NCI-H1105 (cell line): ENCODE measurements at places on chromosomes 5 and 9.

DNA sequence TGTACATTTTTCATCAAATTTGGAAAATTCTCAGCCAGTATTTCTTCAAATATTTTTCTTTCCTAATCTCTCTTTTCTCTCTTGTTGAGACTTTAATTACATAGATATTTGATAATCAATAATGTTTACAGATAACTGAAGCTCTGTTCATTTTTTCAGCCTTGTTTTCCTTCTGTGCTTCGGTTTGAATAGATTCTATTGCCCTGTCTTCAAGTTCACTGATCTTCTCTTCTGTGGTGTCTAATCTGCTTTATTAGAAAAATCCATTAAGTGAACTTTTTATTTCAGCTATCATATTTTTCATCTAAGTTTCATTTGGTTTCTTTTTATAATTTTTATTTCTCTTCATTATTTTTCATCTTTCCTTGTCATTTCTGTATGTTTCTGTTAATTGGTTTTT, 54.1 kb downstream of the AMBP start:
- no peak for DNase-seq

- DNase-seq: no peak
These were observed 30.0 kb downstream of the BTF3 start for GRCh38 chr5:73528248-73528647.

DNA sequence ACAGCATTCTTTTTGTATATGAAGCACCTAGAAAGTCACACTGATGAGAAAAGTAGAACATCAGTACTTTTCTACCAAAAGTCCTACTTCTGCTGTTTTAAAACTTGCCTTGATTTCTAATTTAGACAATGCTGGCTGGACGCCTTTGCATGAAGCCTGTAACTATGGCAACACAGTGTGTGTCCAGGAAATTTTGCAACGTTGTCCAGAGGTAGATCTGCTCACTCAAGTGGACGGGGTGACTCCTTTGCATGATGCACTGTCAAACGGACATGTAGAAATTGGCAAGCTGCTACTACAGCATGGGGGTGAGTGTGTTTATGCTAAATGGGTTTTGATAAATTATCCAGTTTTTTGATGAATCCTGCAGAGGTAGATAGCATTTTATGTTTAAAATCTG, 73.5 kb downstream of the SLF1 start:
- DNase-seq: no peak

- no peak for DNase-seq
These were observed 7.7 kb downstream of the AOPEP start for GRCh38 chr9:94734054-94734754.

- DNase-seq: no peak
These were observed 52.1 kb downstream of the IL31RA start for GRCh38 chr5:55903121-55903701.

DNA sequence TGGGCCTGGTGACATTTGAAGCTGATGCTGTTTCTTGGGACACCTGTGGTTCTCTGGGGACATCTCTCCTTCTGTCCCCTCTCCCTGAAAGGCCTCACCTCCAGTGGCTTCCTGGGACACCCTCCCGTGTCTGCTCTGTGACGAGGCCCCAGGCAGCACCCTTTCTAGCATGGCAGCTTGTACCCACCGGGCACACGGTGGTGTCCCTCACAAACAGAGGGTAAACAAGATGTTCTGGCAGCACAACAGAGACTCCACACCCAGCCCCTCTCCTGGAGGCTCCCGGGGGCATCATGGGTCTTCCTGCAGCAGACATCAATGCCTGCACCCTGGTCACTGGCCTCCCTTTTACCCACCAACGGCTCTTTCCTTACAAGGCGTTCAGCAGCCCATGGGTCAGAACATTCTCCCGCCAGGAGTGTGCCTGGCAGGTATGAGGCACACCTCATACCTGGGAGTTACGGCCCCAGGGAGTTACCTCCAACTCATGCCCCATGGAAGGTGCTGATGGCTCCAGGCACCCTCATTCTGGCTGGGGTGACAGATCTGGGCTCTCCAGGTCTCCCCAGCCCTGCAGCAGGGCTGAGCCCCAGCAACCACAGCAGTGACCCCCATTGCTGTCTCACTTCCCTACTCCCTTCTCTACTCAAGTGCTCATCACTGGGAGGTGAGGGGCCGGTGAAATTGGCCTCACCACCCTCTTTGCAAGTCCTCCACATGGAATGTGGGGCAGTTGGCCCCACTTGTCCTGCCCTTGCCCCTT, 51.1 kb downstream of the BARX1 start:
- no peak for DNase-seq

DNA sequence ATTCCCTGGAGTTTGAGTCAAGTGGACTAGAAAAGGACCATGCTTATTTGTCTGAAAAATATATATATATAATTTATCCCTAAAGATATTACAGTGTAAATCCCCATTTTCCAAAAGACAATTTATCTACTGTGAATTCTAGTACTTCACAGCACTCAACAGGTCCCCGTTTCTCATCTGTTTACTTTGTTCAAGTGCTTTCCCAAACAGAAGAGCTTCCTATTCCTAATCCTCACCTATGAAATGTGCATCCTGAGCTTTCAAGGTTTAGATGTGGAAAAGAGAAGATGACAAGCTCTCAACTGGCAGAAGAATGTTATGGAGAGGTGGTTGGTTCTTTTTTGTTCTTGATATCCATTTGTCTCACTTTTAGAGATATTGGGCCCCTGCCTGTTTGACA, 401.6 kb upstream of the ZNF608 start:
- no peak for DNase-seq

DNA sequence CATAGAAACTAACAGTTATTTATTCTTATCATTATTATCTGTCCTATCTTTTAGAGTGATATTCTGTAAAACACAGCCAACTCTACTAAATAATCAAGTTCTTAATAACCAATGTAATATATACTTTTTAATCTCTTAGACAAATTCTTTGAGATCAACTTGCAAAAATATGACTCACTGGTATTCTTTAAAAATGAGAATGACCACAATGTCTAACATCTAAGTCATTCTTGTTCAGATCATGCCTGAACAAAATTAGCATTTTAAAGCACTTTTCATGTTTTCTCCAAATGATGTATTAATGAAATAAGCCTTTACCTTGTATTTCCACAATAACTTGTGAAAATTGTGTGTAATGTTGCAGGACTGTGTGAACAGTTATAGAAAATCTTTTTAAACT, 356.9 kb upstream of the RGMB start:
- no peak for DNase-seq

DNA sequence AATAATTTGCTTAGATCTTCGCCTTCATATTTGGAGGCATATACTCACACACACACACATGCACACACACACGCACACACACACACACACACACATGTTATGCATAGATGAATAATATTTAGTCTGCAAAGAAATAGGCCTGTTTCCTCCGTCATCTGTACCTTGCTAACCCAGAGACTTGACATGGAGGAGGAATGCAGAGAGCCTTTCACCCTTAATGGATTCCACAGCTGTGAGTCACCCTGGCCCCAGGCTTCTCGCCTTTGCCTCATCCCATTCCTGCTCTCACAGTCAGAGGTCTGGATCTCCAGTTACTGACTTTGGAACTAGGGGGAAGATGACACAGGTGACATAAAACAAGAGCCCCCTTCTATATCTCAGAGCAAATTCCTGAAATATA, 29.7 kb downstream of the ZNF462 start:
- DNase-seq: no peak

- no peak for DNase-seq
These were observed 36.4 kb upstream of the CCDC152 start for GRCh38 chr5:42720251-42720650.

DNA sequence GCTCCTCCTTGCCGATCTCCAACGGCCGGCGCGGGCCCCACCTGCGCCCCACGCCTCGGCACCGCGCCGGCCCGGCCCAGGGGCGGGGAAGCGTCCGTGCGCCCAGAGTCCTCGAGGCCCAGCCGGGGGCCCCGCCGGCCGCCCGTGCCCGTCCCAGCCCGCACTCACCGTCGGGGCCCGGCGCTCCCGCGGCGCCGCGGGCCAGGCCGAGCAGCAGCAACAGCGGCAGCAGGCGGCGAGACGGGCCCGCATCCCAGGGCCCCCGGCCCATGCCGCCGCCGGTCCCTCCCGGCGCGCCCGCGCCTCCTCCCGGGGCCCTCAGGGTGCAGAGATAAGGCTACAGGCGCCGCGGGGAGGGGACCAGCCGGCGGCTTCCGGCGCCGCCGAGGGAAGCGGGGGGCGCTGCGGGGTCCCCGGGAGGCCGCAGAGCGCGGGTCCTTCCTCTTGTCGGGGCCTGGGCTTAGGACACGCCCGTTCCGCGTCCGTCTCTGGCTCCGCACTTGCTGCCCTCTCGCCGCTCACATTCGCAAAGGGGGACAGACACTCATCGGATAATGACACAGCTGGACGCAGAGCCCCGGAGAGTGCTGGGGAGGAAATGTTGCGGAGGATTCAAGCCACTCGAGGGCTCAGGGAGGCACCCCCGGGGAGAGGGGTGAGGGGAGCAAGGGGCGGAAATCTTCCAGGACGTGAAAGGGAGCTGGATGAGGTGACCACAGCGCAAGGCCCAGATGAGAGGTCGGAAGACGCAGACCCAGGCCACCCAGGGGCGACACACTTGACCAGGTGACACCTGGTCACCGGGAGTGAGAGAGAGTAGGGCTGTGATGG, at the start of gene SUSD1:
Gene SUSD1, minus strand, starts transcription at position 333 of the 831 bp plus-strand sequence. Its CDS starts 62 bp downstream, at position 271.
- DNase-seq: peak; percentile 36

DNA sequence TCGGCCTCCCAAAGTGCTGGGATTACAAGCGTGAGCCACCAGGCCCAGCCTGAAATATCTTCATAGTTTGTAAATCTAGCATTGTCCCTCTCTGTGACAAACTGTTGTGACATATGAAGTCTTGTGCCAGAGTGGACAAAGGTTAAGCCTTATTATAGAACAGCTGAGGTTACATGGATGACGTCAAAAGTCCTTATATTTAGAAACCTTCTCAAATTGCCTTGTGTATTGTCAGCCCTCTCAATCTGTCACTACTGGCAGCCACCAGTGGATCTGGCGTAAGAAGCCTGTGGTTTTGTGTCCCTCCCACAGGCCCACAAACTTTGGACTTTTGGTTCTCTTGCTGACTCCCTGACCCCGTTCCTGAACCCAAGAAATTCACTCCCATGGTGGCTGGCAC, 79.4 kb upstream of the CCDC112 start:
- no peak for DNase-seq

DNA sequence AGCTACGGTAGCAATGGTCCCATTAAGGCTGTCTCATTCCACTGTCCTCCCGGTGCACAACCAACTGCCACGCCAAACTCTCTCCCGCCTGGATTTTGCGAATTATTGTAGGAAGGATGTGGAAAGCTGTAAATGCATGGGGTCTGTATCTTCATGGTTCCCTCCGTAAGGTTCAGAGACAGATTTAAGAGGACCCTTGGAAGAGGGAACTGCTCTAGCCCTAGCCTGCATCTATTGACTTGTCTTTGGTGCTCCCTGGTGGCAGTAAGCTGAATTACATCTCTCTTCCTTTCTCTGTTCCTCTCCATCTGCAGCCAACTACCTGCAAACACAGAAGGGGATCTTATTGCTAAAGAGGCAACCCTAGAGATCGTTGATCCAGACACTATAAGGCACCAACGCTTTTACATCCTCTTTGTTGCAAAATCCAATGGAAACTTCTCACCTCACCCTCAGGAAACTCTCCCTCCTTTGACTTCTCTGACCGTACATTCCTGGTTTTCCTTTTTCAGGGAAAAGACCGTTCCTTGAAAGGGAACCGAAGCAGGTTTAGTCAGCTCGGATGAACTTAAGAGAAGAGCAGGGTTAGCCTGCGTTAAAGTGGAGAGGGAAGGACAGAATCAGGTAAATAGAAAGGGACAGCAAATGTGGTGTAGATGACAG, 11.9 kb downstream of the CAPSL start:
- DNase-seq: peak; percentile 51

DNA sequence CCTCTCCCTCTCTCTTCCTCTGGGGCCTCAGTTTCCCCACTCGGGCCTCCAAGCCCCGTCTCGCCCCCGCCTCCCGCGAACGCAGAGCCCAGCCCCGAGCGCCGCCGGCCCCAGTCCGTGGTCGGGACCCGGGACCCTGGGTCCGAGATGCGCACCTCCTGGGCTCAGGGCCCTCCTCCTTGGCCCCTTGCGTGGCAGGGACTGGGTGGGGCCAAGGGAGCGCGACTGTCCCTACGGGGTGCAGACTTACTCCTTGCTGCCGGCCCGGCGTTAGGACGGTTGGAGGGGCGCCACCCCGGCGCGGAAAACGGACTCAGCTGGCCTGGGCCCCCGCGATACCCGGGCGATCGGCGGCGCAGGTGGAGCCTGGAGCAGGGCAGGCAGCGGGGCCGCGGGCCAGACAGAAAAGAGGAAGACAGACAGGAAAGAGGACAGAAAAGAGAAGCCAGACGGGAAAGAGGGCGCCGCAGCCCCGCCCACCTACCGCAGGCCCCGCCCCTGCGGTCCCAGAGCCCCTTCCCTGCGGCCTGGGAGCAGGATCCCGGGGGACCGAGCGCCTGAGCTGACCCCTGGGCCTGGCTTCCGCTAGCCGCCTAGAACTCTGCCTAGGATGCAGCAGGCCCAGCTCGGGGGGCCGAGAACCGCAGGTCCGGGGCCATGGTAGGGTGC, at the start of gene GBGT1:
Gene GBGT1, minus strand, starts transcription at position 411 of the 669 bp plus-strand sequence. CDS start 1,502 bp downstream, outside the sequence.
- DNase-seq: no peak

- DNase-seq: no peak
These were observed 13.1 kb upstream of the TRIM14 start for GRCh38 chr9:98132158-98132557.

DNA sequence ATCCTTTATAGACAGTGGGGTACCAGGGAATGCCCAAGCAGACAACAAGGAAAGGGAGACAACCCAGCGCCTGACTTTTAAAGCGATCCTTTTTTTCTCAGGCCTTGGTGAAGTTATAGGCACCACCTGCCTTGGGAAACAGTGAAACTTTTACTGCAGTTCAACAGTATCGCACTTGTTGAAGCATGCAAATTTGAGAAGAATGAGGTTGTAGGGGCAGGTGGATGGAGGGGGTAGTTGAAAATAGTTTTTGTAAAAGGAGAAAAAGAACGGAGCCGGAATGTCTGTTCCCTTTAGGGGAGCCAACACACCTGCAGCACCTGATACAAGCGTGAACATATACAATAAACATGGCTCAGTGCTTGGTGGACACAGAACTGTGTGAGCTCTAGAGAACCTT, 190.2 kb upstream of the NR3C1 start:
- no peak for DNase-seq

DNA sequence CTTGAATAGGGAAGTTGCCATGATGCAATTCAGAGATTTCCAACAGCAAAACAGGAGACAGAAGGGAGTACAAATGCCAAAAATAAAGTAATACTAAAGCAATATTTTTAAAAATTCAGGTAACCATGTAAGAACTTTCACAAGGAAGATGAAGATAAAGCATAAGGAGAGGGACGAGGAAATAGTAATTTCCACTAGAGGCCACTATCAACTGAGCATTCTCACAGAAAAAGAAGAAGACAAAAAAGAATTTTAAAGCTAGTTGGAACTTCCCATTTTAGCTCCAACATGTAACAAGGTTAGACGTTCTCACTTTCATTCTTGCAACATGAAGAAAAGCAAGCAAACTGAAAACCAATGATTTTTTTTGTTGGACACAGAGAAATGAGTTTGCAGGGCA, 779.9 kb upstream of the CDH6 start:
- DNase-seq: no peak
